ENCODE measurements at places on chromosomes 7 and 10.
A peak's percentile ranks its signal among the peaks of the same experiment; 100 is the strongest.

GRCh38 chr10:25113191-25114035 lies 61.4 kb upstream of the GPR158 start:
- DNase-seq: peak; percentile 11

DNA sequence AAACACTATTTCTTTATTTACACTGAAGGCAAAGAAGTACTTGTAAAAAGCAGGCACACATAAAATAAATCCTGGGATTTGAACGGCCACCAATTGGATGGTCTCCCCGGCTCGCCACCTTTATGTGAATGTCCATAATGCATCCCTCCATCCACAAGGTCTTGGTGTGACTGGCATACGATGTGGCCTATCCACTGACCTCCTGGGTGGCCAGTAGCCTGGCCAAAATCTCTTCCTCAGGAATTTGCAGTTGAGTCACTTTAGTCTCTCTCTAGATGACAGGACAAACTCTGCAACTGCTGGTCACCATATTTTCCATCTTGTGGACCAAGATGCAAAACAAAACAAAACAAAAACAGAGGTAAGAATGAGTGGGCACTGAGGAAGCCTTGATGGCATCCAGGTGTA lies 39.1 kb downstream of the CDK1 start:
- no peak for DNase-seq

GRCh38 chr7:134029743-134030142 lies 97.4 kb upstream of the LRGUK start:
- DNase-seq: no peak

GRCh38 chr10:43354330-43354635 lies 17.2 kb upstream of the FXYD4 start:
- no peak for DNase-seq

DNA sequence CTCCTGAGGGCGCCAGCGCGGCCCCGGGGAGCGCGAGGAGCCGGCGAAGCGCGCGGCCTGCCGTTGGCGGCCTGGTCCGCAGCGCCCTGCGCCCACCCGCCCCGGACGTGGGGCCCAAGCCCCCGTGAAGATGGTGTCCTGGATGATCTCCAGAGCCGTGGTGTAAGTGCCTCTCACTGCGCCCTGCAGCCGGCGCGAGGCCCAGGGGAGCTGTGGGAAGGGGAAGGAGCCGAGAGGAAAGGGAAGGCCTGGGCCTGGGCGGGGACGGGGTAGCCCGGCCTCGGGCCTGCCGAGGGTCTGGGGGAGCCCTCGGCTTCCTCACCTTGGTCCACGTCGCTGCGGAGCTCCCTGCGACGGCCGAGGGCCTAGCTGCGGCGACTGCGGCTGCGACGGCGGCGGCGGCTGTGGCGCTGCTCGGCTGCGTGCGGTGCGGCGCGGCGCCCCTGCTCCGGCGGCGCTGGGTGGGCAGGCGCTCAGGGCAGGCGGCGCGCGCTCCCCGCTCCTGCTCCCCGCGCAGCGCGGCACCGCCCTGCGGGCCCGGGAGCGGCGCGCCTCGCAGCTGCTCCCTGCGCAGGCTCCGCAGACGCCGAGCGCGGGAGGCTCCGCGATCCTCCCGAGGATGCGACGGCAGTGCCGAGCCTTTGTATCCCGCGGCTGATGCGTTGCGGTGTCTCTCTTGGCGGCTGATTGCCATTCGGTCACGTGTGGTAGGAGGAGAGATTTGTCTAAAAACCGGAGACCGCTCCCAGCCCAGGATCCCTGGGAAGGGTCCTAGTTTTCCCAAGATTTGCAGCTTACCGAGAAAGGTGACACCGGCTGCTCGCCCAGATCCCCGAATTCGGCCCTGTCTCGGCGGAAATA lies 445 bp downstream of the REEP3 start:
- peak; percentile 37 for DNase-seq

DNA sequence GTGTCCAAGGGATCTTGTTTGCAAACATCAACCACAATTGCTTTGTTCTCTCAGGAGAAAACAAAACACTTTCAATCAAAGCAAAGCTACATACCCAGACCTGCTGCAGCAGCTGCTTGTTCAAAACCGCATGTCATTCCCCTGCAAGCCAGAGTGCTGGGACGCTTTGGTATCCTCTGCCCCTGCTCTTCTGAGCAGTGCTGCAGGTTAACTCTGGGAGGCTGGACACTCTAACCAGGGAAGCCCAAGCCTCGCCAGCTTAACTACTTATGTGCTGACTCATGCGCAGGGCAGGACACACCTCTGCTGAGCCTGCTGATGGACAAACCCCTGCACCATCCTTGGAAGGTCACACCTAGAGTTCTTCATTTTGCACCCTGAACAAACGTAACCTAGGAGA lies 28.2 kb upstream of the ASAH2 start:
- no peak for DNase-seq

GRCh38 chr7:1532456-1533254 lies 2.2 kb downstream of the MAFK start:
- DNase-seq: peak; percentile 84

- DNase-seq: no peak
Observed at GRCh38 chr10:124340033-124340760, 78.5 kb downstream of the OAT start.

GRCh38 chr7:158414002-158414401 lies 173.6 kb downstream of the PTPRN2 start:
- DNase-seq: no peak

- DNase-seq: peak; percentile 39
Observed at GRCh38 chr10:25068152-25069058, 52.0 kb downstream of the THNSL1 start.

DNA sequence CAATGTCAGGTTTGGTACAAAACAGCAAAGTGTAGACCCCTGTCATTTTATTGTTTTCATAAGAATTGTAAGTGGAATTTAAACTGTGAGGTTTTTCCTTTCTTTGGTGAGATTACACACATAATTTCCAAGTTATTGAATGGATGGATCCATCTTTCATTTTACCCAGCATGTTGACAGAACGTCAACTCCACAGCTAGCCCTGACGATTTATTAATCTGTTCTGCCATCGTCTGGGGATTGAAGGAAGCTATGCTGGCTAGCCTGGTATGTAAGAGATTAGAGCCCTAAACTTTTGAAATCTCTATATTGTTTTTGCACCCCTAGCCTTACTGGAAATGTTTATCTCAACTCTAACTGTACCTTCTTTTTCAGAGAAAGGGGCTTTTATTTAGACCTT lies 8.6 kb downstream of the WNT16 start:
- no peak for DNase-seq

DNA sequence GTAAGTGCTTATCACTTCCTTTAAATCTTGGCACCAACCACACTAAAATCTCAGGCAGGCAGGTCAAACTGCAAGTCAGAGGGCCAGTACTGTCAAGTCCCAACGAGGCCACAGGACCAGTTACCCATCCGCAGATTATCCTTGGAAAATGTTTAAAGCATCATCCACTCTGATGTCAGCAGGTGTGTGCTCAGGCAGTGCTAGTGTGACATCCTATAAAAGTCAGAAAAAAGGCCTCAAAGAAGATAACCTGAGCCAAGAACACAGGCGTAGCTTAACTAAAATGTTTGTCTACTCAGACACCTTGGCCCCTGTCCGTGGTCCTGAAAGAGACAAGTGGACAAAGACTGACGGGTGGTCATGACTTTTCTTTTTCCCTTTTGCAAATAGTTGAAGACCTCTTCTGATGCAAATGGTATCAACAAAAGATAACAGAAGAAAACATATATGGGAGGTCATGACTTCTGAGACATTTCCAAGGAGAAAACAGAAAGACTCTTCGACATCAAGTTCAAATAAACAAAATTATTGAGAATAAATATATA lies 309.3 kb downstream of the KCNMA1 start:
- DNase-seq: no peak

- DNase-seq: no peak
Observed at GRCh38 chr7:78074713-78075112, 276.1 kb downstream of the PHTF2 start.

DNA sequence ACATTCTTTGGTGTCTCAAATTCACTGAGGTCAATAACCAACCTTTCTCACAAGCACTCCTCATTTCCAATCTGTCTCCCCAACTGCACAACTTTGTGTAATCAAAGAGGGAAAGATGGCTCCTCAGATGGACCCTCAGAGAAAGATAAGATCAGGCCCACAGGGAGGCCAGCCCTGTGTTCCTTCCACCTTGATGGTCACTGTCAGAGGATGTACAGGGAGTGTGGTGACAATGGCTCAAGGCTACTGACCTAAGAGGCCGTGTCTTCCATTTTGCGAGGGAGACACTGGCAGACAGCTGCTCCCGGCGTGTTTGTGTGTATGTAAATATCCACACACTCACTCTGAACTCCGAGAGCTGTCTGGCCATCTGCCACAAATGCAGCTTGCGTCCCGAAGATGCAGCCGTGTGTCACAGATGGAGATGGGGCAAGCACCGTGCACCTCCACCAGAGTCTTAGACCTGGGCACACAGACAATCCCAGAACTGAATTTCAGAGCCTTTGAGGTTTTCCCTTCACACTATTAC lies 712.1 kb upstream of the NRP1 start:
- no peak for DNase-seq

GRCh38 chr10:27525819-27526218 lies 21.7 kb downstream of the RAB18 start:
- no peak for DNase-seq

- no peak for DNase-seq
Observed at GRCh38 chr10:42809676-42810075, 27.1 kb downstream of the BMS1 start.

DNA sequence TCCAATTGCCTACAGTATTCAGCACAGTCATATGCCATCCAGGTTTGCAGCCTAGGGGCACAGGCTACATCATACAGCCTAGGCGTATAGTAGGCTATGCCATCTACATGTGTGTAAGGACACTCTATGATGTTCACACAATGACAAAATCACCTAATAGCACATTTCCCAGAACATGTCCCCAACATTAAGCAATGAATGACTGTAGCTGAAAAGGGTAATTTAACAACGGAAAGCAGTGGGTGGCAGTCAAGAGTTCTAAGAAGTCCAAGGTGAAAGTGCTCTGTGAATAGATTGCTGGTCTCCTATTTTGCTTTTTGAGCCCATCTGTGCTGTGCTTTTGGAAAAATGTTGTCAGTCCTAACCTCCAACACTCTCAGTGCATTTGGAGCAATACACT lies 162.6 kb downstream of the KLF6 start:
- no peak for DNase-seq

DNA sequence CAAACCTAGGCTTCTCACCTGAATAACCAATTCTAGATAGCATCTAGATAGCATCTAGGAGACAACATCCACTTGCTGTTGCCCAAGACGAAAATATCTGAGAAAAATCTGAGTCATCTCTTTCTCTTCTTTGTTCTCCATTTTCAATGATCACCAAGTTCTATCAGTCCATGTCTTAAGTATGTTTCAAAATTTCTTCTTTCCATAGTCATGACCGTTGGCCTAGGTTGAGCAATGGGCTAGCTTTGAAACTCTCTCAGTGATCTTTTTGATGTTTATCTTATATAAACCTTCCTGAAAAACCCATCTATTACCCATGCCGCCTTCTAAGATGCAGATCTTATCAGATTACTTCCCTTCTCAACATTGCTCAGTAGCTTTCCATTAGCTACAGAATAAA lies 23.4 kb upstream of the CASD1 start:
- DNase-seq: no peak

DNA sequence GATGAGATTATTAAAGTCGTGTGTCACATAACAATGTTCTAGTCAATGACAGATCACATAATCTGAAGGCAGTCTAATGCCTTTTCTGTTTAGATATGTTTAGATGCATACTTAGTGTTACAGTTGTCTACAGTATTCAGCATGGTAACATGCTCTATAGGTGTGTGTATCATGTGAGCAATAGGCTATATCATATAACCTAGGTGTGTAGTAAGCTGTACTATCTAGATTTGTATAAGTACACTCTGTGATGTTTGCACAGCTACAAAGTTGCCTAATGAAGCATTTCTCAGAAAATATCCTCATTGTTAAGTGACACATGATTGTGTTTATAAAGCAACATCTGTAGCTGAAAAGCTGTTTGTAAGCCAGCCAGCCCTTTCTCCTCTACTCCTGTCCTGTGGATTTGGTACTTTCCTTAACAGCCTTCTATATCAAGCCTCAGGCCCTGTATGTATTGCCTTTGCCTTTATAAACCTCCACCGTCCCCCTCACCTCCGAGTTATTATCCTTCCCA lies 6.3 kb downstream of the HECTD2 start:
- no peak for DNase-seq

DNA sequence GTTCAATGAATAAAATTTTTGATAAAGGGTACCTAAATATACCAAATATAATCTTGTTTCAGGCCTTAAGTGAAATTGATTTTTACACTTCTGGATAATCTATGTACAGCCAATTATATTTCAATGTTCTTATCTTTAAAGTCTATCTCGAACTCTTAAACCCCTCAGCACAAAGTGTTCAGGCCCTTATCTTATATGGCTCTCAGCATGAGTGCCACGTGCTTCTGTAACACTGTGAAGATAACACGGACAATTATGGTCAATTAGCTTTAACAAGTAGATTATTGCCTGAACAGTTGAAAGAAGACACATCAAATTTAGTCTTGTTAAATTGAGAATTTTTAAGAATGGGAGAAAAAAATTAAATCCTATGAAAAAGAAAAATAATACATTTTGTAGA lies 40.4 kb upstream of the DMTF1 start:
- DNase-seq: no peak

DNA sequence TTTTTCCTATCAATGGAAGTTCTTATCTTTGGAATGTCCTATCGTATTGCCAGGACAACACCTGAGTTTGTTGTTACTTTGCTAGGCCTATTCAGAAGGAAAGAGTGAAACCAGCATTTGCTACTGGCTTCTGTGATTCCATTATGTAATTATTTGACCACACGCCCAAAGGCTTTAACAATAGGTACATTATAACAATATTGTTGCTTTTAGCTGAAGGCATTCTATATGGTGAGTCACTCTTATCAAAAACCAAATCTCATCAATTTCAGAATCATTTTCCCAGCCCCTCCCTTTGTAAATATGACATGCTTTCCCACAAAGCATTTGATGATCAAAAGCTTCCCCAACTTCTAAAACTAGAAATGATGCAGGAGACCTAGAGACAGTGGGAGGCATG lies 294.4 kb upstream of the NEBL start:
- no peak for DNase-seq

GRCh38 chr7:157633465-157634185 lies 296.8 kb downstream of the DNAJB6 start:
- no peak for DNase-seq

DNA sequence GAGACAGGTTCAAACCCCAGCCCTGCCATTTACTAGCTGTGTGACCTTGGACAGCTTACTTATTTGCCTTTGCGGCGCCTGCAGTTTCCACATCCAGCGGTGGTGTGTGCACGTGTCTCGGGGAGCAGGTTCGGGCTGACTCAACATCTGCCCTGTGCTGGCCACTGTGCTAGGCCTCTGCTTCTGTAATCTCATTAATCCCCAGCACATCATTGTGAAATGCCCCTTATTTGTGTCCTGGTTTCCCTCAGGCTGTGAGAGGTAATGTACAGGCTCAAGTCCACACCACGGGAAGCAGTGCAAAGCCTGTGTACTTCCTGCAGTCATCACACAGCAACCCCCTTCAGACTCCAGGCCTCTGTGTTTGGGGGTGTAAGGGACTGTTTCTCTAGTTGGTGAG lies 285.7 kb downstream of the RPS24 start:
- no peak for DNase-seq

GRCh38 chr10:101006593-101007098 lies 7.0 kb downstream of the LZTS2 start:
- DNase-seq: no peak

- DNase-seq: no peak
Observed at GRCh38 chr10:126565441-126565840, 105.1 kb downstream of the C10orf90 start.

- no peak for DNase-seq
Observed at GRCh38 chr7:41156268-41156667, 546.6 kb downstream of the INHBA start.

Data from pulmonary artery endothelial cell (primary cell).